Muscle of arm (tissue), 14 donors: ENCODE measurements at places on chromosomes 11 and 22. TPM values are rescaled to one million over a fixed set of nuclear protein-coding genes. Genes with fewer than 3 reads are reported as not detected.

- no peak for DNase-seq
Measured at GRCh38 chr11:80031014-80031600, 590.3 kb upstream of the TENM4 start.

DNA sequence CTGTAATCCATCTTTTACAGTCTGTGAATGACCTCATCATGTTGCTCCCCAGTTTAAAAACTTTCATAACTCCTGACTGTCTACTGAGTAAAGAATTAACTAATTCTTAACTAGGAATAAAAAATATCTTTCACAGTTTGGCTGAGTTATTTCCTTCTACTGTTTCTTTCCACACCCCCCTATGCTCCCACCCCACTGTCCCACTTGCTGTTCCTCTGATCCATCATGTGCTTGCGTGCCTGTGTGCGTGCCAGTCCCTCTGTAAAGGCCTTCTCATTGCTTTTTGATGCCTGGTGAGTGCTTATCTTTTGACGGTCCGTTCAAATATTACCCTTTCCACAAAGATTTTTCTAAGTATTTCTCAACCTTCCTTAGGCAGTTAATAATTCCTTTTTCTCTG is 55.6 kb downstream of the ATG16L2 start:
- no peak for DNase-seq

GRCh38 chr11:117201658-117202305 is 2.6 kb downstream of the TAGLN start:
- DNase-seq, result no peak

DNA sequence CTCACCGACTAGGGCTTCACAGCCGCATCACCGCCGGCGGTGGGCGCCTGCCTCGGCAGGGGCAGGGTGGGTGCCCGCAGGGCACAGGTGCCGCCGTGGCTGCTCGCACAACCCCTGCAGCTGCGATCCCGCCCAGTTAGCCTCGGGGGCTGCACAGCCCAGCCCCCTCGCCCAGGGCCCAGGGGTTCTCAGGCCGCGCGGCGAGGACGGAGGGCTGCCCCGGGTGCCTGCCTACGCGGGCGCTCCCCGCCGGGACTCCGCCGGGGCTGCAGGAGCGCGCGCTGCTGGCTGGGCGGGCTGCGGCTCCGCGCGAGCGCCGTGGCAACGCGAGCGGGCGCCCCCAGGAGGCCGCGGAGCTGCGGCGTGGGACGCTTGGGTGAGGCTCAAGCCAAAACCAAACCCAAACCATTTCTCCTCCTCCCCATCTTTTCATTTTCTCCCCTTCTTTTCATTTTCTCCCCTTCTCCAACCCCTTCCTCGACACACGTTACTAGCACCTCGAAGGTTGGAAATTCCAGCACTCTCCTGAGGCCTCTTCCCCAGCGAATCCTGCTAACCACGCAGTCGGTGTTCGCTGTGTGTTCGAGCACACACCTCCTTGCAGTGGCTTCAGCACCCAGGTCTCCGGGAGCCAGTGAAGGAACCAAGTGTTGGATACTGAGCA is at the start of gene MICAL3:
MICAL3 (minus strand) TSS at position 286 of the 664 bp plus-strand sequence. CDS start 117,749 bp downstream, outside the sequence.
- DNase-seq, result peak; percentile 35

The KCNJ5 gene
- polyA plus RNA-seq, result 0.43 TPM

DNA sequence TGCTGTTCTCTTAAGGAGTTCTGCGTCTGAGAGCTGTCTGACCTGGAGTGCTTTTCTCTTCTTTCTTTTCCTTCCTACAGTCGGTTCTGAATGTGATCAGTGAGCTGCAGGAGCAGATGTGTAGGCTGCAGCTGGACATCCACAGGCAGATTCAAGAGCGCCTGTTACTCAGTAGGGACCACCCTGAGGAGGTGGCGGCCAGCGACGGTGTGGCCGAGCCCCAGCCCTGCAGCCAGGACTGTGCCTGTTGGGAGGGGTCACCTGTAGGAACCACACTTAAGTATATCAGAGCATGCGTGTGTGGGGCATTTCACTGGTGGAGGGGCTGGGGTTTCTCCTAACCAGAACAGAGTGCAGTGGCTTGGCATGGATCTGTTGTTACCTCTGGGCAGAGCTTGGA is 56.3 kb downstream of the CYB5R2 start:
- DNase-seq, result no peak

- no peak for DNase-seq
Measured at GRCh38 chr11:69870766-69871165, 51.5 kb upstream of the FGF3 start.

- DNase-seq, result no peak
Measured at GRCh38 chr11:12901272-12901671, 107.8 kb upstream of the RASSF10 start.

DNA sequence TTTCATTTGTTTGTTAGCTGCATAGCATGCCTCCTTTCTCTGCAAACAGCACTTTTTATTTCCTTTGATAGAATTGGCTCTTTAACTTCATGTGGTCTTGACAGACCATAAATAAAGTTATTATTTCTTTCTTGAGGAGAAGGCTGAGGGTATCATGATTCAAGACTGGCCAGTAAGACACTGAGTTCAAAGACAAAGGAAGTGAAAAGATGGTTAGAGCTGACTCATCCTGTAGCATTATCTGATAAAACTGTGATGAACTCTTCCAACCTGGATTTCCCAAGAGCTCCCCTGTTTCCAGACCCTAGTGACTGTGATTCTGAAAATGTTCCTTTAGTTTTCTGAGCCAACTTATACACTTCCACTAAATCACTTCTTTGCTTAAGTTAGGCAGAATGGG is 179.3 kb upstream of the FAT3 start:
- DNase-seq, result no peak

DNA sequence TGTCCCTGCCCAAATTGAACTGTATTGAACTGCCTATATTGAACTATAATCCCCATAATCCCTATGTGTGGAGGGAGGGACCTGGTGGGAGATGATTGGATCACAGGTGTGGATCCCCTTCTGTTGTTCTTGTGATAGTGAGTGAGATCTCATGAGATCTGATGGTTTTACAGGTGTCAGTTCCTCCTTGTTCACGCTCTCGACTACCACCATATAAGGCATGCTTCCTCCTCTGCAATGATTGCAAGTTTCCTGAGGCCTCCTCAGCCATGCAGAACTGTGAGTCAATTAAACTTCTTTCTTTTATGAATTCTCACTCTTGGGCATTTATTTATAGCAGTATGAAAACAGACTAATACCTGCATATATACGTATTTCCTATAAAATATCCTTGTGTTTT is 206.5 kb upstream of the PDGFD start:
- DNase-seq, result no peak

DNA sequence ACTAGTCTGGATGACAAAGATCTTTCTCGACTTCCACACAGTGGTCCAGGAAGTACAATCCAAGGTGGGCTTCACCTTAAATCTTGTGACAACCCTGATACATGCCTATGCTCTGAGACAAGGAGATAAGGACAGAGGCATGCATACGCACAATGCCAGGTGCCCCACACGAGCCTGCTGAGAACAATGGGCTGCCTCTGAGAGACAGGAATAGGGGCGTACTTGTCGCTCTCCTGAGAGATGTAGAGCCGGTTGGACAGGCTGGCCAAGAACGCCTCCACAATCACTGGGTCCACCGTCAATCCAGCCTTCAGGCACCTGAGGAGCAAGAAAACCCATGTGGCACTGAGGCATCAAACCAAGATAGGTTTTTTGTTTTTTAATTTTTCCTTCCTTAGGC is 25.5 kb downstream of the SERPIND1 start:
- no peak for DNase-seq

The LUZP2 gene
- polyA plus RNA-seq, result 0.83 TPM

GRCh38 chr11:82874646-82875523 is 25.3 kb downstream of the PRCP start:
- no peak for DNase-seq

- no peak for DNase-seq
Measured at GRCh38 chr11:69292221-69292648, 1.7 kb upstream of the MYEOV start.

- no peak for DNase-seq
Measured at GRCh38 chr11:22225190-22225589, 32.3 kb downstream of the ANO5 start.

The DSCAML1 gene
- 0.27 TPM for polyA plus RNA-seq

- no peak for DNase-seq
Measured at GRCh38 chr11:129598378-129598777, 217.3 kb upstream of the TMEM45B start.

- no peak for DNase-seq
Measured at GRCh38 chr11:61687420-61687819, 7.2 kb downstream of the DAGLA start.

DNA sequence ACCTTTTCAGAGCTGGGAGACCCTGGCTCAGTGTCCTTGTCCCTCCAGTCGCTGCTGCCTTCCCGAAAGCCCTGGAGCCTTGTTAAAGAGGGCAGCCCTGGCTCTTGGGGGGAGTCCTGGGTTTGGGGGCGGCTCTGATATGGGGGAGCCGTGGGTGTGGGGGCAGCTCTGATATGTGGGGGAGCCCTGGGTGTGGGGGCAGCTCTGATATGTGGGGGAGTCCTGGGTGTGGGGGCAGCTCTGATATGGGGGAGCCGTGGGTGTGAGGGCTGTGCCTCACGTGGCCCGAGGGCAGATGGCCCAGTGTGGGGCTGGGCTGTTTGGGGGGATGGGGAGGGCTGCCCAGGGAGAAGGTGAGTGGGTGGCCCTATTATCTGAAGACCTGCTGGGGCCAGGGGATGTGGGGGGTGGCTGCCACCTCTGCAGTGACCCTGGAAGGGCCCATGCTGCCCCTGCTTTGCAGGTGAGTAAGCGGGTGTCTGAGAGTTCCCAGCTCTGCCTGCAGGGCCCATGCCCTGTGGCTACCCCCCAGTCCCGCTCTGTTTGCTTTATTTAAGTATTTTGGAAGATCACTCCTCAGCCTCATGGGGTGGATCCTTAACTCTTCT is 30.9 kb upstream of the GRAMD4 start:
- DNase-seq, result no peak

- peak; percentile 45 for DNase-seq
Measured at GRCh38 chr11:94519478-94520084, 7.3 kb downstream of the C11orf97 start.

The TRIM49 gene
- polyA plus RNA-seq, result not detected

The KCNE3 gene
- 2.8 TPM for polyA plus RNA-seq

DNA sequence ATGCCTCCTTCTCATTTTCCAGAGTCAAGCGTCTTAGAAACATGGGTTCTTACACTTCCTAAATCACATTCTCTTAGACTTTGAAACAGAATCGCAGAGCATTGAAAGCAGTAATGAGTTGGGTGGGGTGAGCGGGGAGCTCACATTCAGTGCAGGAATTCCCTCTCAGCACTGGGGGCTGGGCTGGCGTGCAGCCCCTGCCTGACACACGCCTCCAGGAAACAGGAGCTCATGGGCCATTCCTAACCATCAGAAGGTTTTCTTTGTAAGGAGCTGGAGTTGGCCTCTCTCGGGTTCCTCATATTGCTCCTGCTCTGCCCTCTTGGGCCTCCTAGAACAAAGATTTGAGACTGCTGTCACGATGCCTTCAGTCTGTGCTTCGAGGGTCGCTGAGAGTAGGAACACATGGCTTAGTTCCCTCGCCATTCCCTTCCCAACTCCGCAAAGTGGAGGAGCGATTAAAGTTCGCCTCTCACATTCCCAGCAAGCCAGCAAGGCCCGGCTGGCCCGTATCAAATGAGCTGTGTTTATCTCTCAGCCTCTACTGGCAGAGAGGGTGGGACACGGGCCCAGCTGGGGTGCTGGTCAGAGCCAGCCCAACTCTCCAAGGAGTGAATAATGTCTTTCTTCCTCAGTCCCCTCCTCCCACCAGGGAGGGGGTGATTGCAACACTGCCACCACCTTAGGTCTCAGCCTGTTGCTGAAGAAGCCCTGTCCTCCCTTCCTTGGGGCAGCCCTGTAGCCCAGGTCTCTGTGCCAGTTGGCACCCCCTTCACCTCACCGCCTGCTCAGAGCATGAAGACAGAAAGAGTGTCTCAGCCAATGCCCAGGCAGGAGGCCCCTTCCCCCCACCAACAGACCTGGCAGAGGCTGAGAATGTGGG is 10.4 kb downstream of the CHRDL2 start:
- DNase-seq, result no peak

The BIRC3 gene
- polyA plus RNA-seq, result 1.6 TPM

DNA sequence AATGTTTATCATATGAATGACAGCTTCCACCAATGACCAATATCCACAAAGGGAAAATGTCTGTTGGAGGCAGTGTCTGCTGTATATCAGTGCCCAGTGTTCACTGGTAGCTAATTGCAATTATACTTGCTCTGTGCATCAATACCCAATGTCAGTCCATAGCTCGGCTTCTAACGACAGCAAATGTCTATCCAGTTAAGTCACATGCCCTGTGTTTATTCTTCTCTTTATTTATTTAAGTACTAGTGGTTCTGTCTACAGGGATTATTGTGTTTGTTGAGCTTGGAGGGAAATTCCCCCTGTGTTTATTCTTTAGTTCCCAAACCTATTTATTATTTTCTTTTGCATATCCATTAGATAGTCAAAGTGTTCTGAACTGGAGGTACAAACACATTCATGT is 18.6 kb downstream of the TSKU start:
- no peak for DNase-seq
